ENCODE measurements at places on chromosomes 13 and 19.

- DNase-seq: no peak
Observed at GRCh38 chr19:13884726-13885591, 8.0 kb downstream of the NANOS3 start.

DNA sequence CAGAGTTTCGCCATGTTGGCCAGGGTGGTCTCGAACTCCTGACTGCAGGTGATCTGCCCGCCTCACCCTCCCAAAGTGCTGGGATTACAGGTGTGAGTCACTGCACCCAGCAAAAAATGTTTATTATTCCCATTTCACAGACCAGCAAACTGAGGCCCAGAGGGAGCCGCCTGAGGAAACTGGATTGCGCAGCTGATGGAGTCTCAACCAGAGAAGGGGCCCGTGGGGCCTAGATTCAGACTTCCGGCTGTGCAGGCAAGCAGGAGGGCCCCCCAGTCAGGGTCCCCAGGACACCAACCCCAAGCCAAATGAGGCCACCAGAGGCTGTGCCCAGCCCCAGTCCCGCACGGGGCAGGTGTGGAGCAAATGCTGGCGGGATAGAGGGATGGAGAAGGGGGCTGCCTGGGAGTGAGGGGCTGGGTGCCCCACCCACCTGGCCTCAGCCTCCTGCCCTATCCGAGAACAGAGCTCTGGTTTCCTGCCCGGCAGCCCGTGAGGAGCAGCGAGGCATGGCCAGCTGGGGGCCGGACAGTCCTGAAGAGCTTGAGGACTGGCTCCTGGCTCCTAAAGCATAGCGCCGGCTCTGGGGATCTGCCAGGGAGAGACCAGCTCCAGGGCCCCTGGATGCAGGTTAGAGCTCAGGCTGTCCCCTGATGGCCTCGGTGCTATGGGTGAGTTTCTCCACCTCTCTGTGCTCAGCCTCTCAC is 22.0 kb downstream of the MISP start:
- DNase-seq: no peak

GRCh38 chr19:7986321-7987113 is 18.9 kb downstream of the ELAVL1 start:
- DNase-seq: no peak

- DNase-seq: no peak
Observed at GRCh38 chr13:107778094-107778493, 437.2 kb downstream of the LIG4 start.

DNA sequence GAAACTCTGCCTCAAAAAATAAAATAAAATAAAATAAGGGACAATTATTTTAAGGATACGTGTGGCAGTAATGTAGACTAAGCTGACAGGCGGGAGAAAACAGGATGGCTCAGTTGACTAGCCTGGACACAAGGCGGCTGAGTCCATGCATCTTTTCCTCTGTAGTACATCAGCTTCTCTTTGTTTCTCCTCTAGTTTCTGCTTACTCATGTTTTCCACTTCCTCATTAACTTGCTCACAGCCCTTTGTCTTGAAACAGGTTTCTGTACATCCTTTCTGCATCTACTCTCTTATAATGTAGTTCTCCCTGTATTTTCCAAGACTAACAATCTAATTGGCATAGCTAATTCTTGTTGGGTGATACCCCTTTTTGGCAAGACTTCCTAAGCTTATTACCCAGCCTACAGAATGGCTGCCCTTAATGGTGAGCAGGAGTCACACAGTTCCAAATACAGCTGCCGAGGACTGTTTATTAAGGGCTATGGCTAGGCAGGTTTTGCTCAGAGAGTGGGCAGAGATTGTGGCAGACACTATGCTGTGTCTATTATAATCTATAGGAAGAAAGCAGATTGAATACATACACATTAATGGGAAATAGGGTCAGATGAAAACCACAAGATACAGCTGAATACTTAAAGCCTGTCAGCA is 58.7 kb upstream of the KLF5 start:
- no peak for DNase-seq

- no peak for DNase-seq
Observed at GRCh38 chr19:16435238-16435917, 36.4 kb downstream of the EPS15L1 start.

- DNase-seq: no peak
Observed at GRCh38 chr13:107324416-107325204, 756.7 kb upstream of the ARGLU1 start.

- DNase-seq: no peak
Observed at GRCh38 chr19:3098515-3099346, 4.6 kb downstream of the GNA11 start.

- no peak for DNase-seq
Observed at GRCh38 chr19:20164456-20164855, 2.6 kb upstream of the ZNF486 start.

- peak; percentile 58 for DNase-seq
Observed at GRCh38 chr19:33819880-33820781, 23.5 kb downstream of the KCTD15 start.

GRCh38 chr13:34350671-34351070 is 532.7 kb downstream of the RFC3 start:
- DNase-seq: no peak

DNA sequence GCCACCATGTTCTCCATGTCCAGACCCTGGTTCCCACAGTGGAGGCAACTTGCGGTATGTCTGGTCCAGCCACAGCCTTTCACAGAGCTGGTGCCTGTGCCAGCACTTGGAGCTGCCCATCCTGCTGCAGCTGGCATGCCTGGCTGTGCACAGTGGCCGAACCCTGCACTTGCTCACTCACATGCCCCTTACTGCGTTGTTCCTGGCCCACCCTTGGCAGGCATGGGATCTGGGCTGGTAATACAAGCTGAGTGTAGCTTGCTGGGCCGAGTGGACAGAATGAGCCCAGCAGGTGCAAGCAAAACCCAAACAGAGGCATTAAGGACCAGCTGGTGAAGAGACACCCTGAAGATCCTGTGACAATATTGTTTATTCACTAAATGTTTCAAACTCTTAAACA is 583.9 kb upstream of the SLITRK6 start:
- no peak for DNase-seq

DNA sequence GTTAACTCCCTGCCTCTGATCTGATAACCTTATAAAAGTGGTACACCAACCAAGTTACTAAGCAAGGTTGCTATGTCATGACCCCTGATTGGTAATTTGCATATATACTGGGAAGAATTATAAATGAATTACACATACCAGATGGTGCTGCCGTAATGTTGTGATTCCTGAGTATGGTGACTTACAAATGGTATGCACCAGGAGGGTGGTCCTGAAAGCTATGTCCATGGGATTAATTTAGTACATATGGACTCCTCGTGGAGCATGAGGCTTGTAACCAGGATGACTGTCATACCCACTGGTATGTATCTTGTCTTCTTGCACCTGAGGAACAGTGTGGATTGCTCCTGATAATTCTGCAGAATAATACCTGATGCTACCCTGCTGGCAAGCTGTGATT is 240.6 kb downstream of the GPC6 start:
- no peak for DNase-seq
